ENCODE measurements at places on chromosomes 13 and 19.

DNA sequence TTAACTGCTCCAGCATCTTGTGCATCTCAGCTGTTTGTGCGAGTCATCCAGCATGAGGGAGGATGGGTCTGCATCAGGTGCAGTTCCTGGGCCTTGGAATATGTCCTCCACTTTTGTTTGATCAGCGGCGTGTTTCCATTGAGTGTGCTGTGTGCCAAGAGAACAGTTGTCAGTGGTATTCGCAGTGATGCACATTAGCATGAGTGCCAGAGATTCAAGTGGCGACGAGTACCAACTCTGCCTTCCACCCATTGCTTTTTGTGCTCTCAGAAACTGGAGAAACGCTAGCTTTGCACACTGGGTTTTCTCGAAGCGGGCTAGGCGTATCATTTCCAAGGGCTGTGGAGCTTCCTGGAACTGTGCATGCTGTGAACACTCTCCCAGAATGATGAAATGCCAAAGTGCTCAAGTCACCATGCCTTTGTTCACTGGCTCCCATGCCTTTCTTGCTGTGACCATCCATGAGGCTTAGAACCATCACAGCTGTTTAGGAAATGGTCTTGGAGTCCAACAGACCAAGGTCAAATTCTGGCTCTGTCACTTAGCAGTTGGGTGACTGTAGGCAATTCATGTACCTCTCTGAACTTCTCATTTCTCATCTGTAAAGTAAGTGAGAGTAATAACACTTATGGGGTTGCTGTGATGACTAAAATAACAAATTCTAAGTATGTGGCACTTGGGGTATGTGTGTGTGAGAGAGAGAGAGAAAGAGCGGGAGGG is 18.4 kb downstream of the LRCH1 start:
- DNase-seq, result no peak

DNA sequence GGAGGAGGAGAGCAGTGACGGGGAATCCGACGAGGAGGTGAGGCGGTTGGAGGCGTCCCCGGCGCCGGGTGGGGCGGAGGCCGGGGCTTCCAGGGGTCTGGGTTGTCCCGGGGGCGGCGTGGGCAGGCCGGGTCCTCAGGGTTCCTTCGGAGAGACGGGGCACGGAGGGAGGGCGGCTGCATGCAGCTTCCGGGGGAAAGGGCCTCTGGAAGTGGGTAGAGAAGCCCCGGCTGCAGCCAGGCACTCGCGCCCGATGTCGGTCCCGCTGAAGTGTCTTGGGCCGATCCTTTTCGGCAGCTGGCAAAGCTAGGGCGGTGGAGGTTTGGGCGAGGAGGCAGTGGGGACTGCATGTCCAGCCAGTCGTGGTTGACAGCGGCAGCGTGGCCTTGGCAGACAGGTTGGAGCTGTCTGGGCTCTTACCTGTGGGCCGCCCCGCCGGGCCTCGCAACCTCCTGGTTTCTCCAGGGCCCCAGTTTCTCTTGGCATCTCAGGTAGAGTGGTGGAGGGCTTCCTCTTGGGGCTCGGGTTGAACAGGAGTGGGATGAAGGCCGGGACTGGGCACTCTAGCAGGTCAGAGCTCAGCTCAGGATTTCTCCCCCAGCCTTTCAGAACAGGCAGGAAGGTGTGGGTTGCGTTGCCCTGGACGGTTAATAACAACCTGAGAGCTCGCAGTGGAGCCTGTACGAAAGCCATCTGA is 690 bp downstream of the KMT2B start:
- peak; percentile 45 for DNase-seq

DNA sequence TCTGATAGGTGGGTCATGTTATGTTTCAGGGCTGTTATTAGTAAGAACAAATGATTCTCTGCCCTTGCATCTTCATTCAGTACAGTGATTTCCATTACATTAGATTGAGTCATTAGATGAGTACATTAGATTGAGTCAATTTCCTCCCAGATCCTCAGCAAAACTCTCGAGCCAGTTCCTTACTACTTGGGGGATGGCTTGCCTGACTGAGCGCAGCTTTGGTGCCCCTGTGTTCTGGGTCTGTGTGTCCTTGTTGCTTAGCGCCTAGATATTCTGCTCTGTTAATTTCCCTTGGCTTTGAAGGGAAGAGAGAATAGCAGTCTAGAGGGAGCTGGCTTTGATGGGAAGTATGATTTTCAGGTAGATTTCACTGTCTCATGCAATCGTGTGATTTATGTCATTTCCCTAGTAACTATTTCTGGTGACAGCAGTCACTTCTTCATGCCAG is 19.1 kb upstream of the SCEL start:
- DNase-seq, result no peak

DNA sequence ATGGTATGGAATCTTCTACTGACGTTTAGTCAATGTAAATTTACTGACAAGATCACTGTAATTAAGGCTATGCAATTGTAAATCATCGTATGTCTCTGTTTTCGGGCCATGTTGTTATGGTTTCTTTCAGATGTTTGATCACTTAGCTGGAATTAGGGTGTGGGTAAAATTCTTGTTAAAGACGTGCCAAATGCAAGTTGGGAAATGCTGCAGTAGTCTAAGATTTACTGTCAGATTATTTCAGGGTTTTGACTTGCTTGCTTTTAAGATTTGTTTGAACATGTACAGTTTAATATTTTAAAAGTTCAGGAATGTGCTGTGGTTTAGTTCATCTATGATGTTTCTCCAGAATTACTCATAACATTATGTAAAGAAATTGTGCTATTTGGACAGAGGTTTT is 10.8 kb downstream of the NDFIP2 start:
- DNase-seq, result no peak

DNA sequence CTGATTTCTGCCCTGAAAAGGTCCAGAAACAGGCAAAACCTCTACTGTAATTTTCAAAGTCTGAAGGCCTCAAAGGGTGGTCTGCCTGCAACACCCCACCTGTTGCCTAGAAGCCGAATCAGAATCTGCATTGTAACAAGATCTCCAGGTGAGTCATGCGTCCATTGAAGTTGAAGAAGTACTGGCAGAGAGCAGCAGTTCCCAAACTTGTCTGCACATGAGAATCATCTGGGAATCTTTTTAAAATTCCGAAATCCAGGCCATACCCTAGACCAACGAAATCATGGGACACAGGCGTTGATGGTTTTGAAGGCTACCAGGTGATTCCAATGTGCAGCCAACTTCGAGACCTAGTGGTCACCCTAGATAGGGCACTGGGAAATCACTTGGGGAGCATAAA is 16.0 kb upstream of the CLN5 start:
- no peak for DNase-seq

GRCh38 chr19:34269968-34270621 is 15.7 kb downstream of the GARRE1 start:
- peak; percentile 54 for DNase-seq

- DNase-seq, result no peak
Observed at GRCh38 chr19:17806945-17807344, 12.0 kb downstream of the B3GNT3 start.

DNA sequence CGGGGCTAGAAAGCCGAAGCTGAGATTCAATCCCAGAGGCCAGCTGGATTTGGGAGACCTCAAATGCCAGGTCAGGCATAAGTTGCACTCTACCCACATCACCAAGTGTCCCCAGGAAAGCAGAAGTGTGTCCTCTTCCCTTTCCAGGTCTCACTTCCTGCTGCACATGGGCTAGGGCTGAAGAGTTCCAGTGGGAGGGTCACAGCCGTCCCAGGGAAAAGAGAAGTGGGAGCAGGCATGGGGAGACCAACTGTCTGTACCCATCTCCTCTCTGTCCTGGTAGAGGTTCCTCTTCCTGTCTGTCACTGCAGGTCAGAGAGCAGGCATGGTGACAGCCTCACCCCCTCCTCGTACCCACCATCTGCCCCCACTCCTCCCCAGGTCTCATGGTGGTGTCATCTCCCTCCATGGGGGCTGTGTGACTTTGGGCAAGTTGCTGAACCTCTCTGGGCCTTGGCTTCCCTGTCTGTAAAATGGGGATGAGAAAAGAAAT is 14.8 kb downstream of the AXL start:
- DNase-seq, result no peak

- no peak for DNase-seq
Observed at GRCh38 chr13:27001705-27002104, 169.9 kb downstream of the USP12 start.
